ENCODE measurements at places on chromosomes 6 and 20. TPM values are rescaled to one million over a fixed set of nuclear protein-coding genes. Genes with fewer than 3 reads are reported as not detected.

TMEM217 gene
- 0.61 TPM for total RNA-seq

TAAR6 gene
- not detected for total RNA-seq

TMEM74B gene
- total RNA-seq, result 10.9 TPM

DNA sequence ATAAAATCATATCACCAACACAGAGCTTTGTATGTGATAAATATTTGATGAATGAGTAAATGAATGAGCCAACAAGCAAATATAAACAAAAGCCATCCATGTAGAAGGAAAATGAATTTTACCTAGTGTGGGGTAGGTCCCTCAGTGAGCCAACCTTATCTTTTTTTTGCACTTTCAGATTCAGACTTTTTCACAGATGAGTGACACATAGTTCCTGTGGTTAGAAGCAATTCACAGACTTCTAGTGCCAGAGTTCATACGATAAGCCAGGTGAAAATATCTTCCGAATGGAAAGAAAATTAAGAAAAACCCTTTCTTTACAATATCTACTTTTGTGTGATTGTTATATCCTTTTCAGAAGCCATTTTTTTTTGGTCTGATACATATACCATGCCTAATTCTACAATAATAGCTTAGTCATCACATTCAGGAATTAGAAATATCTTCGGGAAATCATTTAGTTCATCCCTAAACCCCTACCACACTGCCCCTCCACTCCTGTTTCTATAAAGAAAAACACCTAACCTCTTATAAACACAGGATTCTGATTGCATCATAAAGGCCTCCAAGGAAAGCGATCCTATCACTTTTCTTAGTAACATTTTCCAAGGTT lies 82.7 kb upstream of the CNR1 start:
- H3K27me3 ChIP-seq, result no peaks in the 10 kb centered on the region
- DNase-seq, result no peak
- H3K36me3 ChIP-seq, result no peaks in the 10 kb centered on the region
- H3K4me3 ChIP-seq, result no peak overlapping the region
- H3K27ac ChIP-seq, result no peak overlapping the region
- H3K4me1 ChIP-seq, result no peaks in the 10 kb centered on the region

GRCh38 chr6:7669742-7670141 lies 56.2 kb upstream of the BMP6 start:
- H3K27me3 ChIP-seq, result peaks cover 2% of the 10 kb centered on the region
- H3K36me3 ChIP-seq, result no peaks in the 10 kb centered on the region
- no peak overlapping the region for H3K4me3 ChIP-seq
- no peak overlapping the region for H3K27ac ChIP-seq
- peaks cover 13% of the 10 kb centered on the region for H3K4me1 ChIP-seq
- no peak for DNase-seq

DNA sequence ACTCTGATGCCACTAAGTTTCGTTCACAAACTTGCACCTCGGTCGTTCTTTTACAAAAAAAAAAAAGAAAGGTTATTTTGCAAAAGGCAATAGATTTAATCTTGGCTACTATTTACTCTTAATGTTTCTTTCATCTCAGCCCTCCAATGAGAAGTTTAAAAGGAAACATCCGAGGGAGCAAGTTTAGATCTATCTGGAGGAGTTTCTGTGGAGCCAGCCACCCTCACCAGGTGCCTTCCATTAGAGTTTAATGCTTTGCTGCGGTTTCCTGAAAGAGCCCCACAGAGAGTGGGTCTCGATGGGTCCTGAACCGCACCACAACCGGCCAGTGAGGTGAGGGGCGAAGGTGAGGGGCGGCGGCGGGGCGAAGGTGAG lies 632 bp downstream of the PRKN start:
- peak overlapping the region; percentile 89 for H3K4me3 ChIP-seq
- H3K36me3 ChIP-seq, result no peaks in the 10 kb centered on the region
- H3K27ac ChIP-seq, result no peak overlapping the region
- no peak for DNase-seq
- H3K4me1 ChIP-seq, result peaks cover 17% of the 10 kb centered on the region

DNA sequence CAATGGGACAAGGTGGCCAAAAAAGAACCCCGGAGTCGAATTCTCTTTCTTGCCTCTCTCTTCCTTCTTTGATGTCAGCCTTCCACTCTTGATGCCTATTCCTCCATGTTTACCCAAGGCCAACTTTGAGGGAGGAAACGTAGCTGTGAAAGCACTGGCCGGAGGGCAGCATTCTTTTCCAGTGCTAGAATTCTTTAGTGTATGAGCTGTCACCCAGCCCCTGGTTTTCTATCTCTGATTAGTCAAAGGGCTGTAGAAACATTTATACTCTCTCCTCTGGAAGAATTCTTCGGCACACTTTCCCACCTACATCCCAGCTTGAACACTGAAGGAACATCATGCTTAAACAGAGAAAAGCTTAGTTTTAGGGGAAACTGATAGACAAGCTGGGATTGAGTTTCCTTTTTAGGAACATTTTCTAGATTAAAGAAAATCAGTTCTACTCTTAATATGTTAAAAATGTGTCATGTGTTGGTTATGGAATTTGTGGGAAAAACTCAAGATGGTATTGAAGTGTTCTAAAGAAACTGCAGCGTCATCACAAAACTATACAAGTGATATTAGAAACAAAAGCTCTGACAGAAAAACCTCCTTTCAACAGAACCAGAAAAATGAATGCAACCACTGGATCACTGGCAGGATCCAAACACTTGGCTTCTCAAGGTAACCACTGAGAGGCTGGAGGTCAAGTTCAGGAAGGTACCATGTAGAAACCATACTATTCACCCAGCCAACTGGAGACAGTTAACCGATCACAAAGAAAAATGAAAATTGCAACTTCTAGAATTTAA lies 20.7 kb upstream of the UTRN start:
- peaks cover 2% of the 10 kb centered on the region for H3K27me3 ChIP-seq
- no peak for DNase-seq
- peaks cover 52% of the 10 kb centered on the region for H3K4me1 ChIP-seq

- H3K4me1 ChIP-seq, result peaks cover 61% of the 10 kb centered on the region
- no peak for DNase-seq
- H3K36me3 ChIP-seq, result no peaks in the 10 kb centered on the region
- no peaks in the 10 kb centered on the region for H3K27me3 ChIP-seq
Observed at GRCh38 chr6:42390228-42390934, 61.3 kb downstream of the TRERF1 start.

DNA sequence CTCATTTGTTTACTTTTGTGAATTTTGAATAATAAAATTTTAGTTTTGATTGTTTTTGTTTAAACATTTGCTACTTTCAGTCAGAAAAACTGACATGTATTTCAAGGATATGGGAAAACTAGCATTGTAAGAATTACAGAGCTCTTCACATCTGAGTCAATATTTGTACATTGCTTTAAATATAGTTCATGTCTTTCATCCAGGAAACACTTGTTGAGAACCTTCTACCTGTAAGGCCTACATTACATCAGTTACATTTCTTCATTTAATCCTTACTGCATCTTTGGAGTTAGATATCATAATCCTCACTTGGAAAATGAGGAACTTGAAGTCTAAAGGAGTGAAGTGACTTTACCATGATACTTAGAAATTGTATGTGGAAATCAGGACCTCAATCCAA lies 242.9 kb downstream of the KCNQ5 start:
- H3K27me3 ChIP-seq, result no peaks in the 10 kb centered on the region
- DNase-seq, result no peak
- no peaks in the 10 kb centered on the region for H3K36me3 ChIP-seq
- H3K27ac ChIP-seq, result no peak overlapping the region
- peaks cover 4% of the 10 kb centered on the region for H3K4me1 ChIP-seq

GRCh38 chr6:7234547-7234946 lies 78.5 kb downstream of the SSR1 start:
- H3K4me3 ChIP-seq, result no peak overlapping the region
- H3K36me3 ChIP-seq, result peaks cover 21% of the 10 kb centered on the region
- no peak for DNase-seq

DNA sequence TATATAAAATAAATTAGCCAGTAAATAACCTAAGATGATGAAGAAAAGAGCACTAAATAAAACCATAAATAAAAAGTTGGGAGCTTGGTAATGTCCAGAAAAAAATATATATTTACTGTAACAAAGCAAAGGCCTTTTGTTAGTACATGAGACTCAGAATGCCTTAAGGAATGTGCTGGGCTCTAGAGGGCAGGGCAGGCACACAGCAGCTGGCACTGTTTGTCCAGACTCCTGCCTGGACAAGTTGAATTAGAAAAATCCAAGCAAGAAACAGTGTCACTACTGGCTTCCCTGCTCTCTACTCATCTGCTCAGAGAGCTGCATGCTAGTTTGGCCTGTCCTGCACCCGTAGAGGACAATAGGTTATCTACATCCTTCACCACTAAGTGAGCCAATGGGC lies 8.8 kb downstream of the DEFB129 start:
- no peak for DNase-seq
- no peaks in the 10 kb centered on the region for H3K36me3 ChIP-seq
- H3K27me3 ChIP-seq, result peaks cover 94% of the 10 kb centered on the region
- no peak overlapping the region for H3K27ac ChIP-seq
- H3K4me1 ChIP-seq, result no peaks in the 10 kb centered on the region

GRCh38 chr6:158338311-158339112 lies 26.2 kb downstream of the TULP4 start:
- peaks cover 62% of the 10 kb centered on the region for H3K4me1 ChIP-seq
- no peaks in the 10 kb centered on the region for H3K27me3 ChIP-seq
- DNase-seq, result no peak
- H3K4me3 ChIP-seq, result peak overlapping the region; percentile 23

DNA sequence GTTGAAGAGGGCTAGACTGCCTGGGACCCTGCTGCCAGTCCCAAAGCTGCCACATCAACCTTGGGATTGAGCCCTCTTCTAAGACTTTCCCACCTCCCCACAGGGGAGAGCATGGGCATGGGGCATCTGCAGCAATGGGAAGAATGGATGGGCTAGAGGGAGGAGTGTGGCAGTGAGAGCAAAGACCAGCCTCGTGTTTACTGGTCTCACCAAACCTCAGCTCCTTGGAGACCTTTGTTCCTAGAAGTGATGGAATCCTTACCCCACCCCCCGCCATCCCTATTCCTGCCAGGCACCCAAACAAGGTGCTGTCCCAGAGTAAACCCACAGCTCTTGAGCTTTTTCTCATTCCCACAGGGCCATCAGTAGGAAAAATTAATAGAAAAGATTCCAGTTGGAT lies 20.0 kb upstream of the ARMC12 start:
- no peak for DNase-seq
- no peaks in the 10 kb centered on the region for H3K36me3 ChIP-seq
- no peaks in the 10 kb centered on the region for H3K27me3 ChIP-seq

- no peak for DNase-seq
- H3K36me3 ChIP-seq, result no peaks in the 10 kb centered on the region
- H3K4me3 ChIP-seq, result no peak overlapping the region
- H3K4me1 ChIP-seq, result peaks cover 5% of the 10 kb centered on the region
- H3K27me3 ChIP-seq, result peaks cover 30% of the 10 kb centered on the region
Observed at GRCh38 chr6:109984410-109984809, 6.3 kb downstream of the GPR6 start.

DNA sequence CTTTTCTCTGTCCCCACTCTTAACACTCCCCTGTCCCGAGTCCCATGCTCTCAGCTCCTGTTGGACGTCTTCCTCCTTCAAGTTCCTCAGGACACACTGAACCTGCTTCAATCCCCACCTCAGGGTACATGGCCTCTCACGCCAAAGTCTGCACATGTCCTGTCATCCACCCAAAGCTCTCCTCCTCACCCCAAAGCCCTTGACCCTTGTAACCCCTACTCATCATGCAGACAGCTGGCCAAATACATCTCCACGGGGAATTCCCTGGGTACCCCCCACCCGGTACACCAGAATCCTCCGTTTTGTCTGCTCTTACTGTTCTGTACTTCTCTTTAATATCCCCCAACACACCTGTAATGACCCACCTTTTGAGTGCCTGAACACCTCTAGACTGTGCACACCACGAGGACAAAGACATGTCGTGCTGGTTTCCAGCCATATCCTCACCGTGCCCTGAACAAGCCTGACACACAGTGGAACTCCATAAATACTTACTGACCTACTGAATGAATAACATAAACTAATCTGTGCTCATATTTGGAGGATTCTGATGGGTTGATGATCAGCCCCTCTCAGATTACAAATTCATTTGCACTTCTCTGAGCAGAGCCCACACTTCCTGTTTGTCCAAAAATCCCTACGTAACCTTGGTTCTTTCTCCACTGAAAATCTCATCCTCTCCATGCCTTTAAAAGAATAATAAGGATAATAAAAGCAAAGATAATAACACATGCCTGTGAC lies 66.8 kb upstream of the EYA2 start:
- H3K27ac ChIP-seq, result no peak overlapping the region
- no peaks in the 10 kb centered on the region for H3K36me3 ChIP-seq

GRCh38 chr20:11267131-11267761 lies 593.4 kb upstream of the JAG1 start:
- H3K36me3 ChIP-seq, result no peaks in the 10 kb centered on the region
- no peaks in the 10 kb centered on the region for H3K27me3 ChIP-seq
- peaks cover 39% of the 10 kb centered on the region for H3K4me1 ChIP-seq
- no peak for DNase-seq

DNA sequence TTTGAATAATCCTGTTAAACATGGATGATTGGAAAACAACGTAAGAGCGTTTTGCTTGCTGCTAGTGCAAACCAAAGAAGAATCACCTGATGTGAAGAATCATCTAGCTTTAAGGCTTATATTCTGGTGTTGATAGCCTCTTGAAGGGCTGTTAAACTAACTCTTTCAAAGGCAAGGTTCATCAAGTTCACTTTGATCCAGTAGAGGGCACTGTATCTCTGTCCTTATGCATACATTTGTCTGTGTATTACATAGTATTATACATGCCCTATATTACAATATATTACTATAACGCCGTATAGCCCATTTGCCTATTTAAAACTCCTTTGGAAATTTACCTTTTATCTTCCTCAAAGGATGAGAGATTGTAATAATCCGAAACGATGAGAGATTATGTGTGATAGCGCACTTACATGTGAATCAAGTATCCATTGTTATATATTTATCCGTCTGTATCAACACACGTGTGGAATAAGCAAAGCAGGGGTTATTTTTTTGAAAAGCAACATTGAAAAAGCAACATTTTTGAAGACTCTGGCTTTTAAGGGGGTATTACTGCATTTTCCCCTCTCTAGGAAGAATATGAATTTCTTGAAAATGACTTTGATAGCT lies 50.8 kb upstream of the NRN1 start:
- H3K27me3 ChIP-seq, result no peaks in the 10 kb centered on the region
- no peak for DNase-seq
- H3K4me1 ChIP-seq, result no peaks in the 10 kb centered on the region
- no peak overlapping the region for H3K27ac ChIP-seq

Measured in WTC11 (cell line).